NCI-H2081 (cell line): ENCODE measurements at places on chromosomes 7 and 10.
A peak's percentile ranks its signal among the peaks of the same experiment; 100 is the strongest.

DNA sequence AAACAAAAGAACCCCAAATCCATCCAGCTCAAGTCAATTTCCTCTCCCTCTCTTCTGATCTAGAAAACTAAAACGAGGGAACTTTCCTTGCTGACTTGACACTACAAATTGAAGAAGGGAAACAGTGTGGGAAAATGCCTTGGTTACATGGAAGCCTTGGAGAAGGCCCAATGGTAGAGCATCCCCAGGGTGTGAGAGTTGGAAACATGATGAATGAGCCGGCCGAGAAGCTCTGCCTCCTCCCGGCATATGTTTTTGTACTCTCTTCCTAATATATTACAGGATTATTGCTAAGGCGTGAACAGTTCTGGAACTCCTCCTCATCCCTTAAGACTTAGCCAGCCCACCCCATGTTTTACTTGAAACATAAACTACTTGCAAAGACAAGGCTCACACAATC, 618.2 kb upstream of the MGMT start:
- DNase-seq = no peak

DNA sequence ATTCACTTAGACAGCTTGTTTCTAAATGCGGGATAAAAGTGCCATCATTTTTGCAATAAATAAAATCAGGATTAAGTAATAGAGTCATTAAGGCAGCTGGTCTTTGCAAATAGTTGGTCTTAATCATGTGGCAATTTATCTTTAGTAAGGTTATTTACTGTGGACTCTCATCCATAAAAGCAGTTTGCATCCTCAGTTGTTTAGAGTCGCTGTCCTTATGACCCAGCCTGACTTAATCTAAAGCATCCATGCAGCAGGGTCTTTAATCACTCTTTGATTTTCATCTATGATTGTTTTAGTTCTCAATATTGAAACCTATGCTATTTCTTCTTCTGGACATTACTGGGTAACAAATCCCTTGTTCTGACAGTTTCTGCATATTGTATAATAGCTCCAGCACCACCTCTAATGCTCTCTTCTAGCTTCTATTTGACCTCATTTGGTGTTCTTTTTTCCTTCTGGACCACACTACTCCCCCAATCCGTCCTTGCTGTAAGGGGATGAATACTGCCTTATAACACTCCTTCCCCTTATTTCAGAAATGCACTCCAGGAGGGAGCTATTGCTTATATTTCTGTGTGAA, 95.0 kb downstream of the CD36 start:
- DNase-seq = no peak

- DNase-seq = no peak
Observed at GRCh38 chr7:102991540-102992214, 78.9 kb downstream of the LRRC17 start.

DNA sequence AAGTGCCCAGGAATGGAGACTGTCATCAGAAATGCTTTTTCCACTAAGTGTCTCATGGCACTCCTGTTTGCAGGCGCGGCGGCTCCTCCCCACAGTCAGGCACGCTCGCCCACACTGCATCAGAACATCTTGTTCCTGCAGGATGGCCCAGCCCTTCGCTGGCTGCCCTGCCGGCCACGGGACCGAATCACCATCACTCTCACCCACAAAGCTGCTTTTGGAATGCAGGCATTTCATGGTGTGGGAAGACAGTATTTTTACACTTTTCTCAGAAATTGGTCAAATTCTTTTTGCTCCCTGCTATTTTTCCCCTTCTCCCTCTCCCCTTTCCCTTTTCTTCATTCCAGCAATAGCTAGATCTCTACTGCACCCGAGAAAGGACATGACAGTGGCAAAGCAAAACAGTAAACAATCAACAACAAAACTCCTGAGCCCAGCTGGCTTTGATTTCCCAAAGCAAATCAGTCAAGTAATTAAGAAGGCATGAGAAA, 176.1 kb upstream of the TNS3 start:
- no peak for DNase-seq

DNA sequence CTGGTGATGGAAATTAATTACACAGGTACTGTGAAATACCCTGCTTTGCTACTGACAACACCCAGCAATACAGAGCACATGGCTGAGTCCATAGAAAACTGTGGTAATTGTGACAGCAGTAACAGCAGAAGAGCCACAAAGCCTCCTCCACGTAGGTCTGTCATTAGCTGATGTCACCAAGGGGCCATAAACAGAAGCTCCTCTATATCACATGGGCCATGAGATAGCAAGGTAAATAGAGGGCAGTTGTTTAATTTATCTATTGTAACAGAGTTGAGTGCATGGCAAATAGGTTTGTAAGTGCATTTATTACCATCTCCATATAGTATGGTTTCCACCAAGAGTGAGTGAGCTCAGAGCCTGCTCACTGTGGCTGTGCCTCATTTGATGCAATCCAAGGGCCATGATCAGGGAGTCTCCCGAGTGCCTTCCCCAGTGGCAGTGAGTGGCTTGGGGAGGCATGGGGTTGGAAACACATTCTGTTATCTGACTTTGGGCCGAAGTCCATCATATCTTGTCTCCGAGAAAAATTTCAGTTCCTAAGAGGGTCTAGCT, 281.2 kb downstream of the SKAP2 start:
- peak; percentile 76 for DNase-seq

- DNase-seq = no peak
Observed at GRCh38 chr10:85618841-85619240, 747.8 kb downstream of the GRID1 start.

DNA sequence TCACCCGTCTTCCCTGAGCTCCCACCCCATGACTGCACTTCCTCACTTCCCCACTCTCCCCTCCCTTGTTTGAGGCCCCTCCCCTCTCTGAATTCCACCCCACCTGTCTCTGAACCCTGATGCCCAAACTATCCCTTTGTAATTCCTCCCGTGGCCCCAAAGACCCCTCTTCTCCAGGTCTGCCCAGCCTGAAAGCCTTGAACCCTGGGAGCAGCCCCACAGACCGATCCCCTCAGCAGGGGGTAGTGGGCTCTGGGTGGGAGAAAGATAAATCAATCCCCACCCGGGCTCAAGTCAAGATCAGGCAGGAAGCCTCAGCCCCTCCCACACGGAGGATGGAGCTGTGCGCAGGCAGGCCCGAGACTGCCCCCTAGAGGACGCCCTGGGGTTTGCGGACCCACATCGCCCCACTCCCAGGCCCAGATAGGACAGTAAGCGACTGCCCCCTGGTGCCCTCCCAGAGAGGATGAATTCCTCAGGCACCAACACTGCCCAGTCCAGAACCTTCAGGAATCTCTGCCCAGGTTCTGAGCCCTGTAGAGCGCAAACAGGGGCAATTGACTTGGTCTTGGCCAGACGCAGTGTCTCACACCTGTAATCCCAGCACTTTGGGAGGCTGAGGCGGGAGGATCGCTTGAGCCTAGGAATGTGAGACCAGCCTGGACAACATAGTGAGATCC, 11.7 kb downstream of the HSPB1 start:
- DNase-seq = peak; percentile 95

DNA sequence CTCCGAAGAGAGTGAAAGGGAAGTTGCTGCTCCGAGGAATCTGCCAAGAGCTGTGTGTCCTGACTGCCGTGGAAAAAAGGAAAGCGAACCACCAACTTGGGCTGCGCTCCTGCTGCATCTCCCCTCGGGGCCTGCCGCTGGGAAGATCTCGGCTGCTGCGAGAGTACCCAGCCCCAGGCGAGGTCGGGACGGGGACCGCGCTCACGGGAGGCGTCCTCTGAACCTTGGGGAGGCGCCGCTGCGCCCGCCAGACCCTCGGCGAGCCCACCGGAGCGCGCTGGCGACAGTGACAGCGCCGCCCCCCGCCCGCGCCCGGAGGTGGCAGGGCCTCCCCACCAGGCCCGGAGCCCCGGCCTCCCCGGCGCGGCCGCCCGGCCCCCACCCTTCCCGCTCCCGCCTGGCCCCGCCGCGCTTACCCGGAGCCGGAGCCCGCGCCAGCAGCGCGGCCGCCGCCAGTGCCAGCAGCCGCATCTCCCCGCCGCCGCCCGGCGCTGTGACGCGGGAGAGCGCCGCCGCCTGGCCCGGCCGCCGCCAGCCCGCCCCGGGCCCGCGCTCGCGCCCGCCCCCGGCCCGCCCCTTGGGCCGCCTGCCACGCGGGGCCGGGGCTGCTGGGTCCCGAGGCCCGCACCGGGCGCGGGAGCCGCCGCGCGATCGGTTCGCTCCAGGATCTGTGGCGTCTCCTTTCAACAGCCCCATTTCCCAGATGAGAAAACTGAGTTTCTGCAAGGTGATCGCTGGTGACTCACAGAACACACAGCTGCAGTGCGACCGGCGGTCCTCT, at the start of gene VSTM4:
TSS of gene VSTM4 (minus strand) at position 508 of the 781 bp plus-strand sequence. CDS start at position 471, 37 bp downstream.
- DNase-seq = peak; percentile 14

GRCh38 chr7:108311446-108312168, 144.6 kb downstream of the NRCAM start:
- DNase-seq = no peak

GRCh38 chr10:4647109-4647785, 178.8 kb upstream of the AKR1E2 start:
- no peak for DNase-seq

DNA sequence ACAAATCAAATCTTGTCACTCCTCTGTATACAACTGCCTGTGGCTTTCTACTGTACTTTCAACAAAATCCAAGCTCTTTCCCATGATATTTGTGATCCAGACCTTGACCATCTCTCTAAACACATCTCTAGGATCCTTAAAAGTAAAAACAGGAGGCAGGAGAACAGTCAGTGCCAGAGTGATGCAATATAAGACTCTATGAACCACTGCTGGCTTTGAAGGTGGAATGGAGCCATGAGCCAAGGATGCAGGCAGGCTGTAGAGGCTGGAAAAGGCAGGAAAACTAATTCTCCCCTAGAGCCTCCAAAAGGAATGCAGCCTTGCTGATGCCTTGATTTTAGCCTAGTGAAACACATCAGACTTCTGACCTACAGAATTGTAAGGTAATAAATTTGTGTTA, 45.5 kb upstream of the LRRN3 start:
- no peak for DNase-seq

DNA sequence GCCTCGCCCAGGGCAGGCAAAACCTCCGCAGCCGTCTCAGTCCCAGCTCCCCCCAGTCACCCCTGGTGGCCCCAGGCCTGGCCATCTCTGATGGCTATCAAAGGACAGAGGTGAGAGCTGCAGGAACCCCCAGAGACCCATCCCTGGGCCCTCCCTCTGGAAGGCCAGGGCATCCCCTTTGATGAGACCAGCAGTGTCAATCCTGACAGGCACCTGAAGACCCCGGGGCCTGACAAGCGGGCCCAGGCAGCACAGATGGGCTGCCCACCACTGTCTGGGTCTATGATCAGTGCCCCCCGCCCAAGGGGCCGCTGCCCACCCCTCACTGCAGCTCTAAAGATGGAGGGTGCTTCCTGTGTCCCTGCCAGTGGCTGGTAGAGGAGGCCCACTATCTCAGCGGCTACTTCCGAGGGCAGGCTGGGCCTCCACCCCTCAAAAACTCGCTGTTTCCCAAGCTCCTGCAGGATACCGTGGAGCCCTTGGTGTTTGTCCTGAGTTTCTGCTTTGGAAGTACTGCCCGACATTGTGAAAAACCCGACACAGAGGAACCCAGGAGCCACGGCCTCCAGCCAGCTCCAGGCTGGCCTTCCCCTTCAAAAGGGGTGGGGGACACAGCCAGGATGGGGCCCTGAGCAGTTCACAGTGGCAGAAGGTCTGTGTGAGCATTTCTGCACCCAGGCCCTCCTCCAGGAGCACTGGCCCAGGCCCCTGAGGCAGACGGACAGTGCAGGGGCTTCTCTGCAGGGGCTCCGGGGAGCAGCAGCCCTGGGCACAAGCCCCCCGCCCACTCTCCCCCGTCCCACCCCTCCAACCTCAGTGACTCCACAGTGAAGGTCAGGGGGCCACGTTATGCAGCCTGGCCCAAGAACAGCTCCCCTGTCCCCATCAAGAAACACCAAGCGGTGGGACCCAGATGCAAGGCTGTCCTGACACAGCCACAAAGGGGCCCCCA, 99.2 kb downstream of the PDGFA start:
- no peak for DNase-seq

- peak; percentile 8 for DNase-seq
Observed at GRCh38 chr10:80356989-80357850, 639 bp downstream of the DYDC2 start.

- DNase-seq = no peak
Observed at GRCh38 chr7:130894909-130895750, 161.1 kb upstream of the KLF14 start.

DNA sequence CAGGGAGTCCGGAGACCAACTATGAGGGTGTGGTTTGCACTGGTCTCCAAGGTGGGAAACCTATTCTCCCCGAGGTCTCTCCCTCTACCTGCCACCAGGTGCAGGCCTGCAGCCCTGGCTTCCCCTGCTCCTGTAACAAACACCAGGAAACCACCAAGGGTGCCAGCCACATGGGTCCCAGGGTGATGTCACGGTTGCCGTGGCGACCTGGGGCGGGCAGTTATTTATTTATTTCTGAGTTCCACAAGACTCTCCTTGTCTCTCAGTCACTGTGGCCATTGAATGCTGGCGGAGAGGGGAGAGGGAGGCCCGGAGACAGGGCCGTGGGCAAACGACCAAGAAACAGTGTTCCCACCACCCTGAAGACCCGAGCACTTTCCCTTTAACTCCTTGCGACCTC, 27.0 kb downstream of the MMD2 start:
- peak; percentile 65 for DNase-seq

DNA sequence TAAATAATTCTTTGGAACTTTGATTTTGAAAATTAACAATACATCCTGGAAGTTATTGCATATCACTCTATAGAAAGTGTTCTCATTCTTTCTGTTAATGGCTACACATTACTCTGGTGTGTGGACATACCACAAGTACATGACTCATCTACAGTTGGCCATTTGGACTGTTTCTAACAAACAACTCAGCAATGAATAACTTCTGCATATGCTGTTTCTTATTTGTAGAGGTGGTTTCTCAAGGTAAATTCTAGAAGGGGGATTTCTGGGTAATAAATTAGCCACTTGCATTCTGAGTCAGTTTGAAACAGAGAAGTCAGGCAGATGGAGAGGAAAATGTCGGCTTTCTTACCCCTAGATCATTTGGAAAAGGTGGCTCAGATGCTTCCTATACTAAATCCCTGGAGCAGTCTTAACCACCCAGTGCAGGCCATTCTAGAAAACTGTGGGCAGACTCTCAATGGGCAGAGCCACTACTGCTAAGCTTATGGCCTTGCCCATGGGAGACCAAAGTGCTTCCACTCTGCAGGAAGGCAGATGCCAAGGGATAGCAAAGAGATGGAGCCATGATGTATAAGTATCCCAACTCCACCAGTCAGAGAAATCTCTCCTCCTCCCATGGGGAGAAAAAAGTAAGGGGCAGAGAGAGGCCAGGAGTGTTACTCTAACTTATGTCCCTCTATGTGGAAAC, 194.0 kb upstream of the PLPP4 start:
- no peak for DNase-seq

DNA sequence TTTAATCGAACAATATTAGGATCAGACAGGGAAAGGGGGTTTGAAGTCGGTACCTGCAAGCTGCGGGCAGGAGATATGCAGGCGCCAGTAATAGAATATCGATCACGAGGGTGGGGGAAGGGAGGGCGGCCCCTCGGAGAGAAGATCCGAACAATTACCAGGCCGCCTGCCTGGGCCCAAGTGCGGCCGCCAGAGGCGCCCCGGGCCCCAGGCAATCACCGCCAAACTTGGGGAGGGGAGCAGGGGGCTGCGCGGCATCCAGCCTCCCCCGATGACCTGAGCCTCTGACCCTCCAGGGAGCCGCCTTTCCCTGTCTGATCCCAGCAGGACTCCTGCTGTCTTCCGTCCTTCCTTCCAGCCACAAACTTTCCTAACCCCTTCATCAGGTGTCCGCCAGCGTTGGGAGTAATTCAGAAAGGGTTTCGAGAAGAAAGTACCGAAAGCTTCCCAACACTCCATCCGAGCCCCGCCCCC, 1.1 kb downstream of the NKX1-2 start:
- DNase-seq = no peak

- DNase-seq = peak; percentile 50
Observed at GRCh38 chr7:38934051-38934450, 25.1 kb upstream of the VPS41 start.

GRCh38 chr10:47012214-47012613, 101.0 kb downstream of the PTPN20 start:
- DNase-seq = no peak
